ENCODE measurements at places on chromosomes 5 and 9. TPM values are rescaled to one million over a fixed set of nuclear protein-coding genes. Genes with fewer than 3 reads are reported as not detected.

Gene TICAM2
- 1.8 TPM for total RNA-seq

Gene GKAP1
- 4.3 TPM for total RNA-seq

Gene HBEGF
- total RNA-seq: 69.1 TPM

Gene GAPT
- not detected for total RNA-seq

Gene HTR1A
- total RNA-seq: not detected
